H9 (cell line): ENCODE measurements at places on chromosomes 2 and 18. TPM values are rescaled to one million over a fixed set of nuclear protein-coding genes. Genes with fewer than 3 reads are reported as not detected.

- DNase-seq: no peak
- no peak overlapping the region for H3K4me3 ChIP-seq
- H3K4me1 ChIP-seq: 0 out of 2 replicates have a peak, but pooled peaks cover 2% of the 10 kb centered on the region
- peaks cover 2% of the 10 kb centered on the region; the same call in 1 of the 2 replicates for H3K36me3 ChIP-seq
These were observed 85.2 kb upstream of the SPATS2L start for GRCh38 chr2:200221055-200221955.

DNA sequence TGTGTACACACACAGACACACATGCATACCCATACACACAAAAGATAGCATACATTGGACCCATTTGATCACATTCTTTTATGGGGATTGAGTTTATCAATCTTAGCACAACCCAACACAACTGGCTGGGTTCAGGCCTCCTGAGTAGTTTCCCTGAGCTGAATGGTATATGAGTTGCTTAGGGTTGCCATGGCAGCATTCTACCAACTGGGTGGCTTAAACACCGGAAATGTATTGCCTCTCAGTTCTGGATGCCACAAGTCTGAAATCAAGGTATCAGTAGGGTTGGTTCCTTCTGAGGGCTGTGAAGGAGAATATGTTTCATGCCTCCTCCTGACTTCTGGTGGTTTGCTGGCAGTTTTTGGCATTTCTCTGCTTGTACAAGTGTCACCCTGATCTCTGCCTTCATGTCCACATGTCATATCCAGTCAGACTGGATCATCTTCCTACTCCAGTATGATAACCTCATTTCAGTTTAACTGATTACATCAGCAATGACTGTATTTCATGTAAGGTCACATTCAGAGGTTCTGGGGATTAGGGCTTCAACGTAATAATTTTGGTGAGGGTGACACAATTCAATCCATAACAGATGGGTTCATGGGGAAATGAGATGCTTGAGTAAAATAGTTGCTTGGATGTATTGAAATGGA lies 212.7 kb downstream of the KCNE4 start:
- no peaks in the 10 kb centered on the region for H3K27me3 ChIP-seq
- H3K36me3 ChIP-seq: no peaks in the 10 kb centered on the region
- no peaks in the 10 kb centered on the region for H3K4me1 ChIP-seq
- no peak for DNase-seq
- no peak overlapping the region for H3K4me3 ChIP-seq
- H3K27ac ChIP-seq: no peak overlapping the region

CDK5R2 gene
- 0.11 and 0.26 TPM in 2 replicates for total RNA-seq

GRCh38 chr18:52679354-52679753 lies 339.4 kb downstream of the DCC start:
- H3K27me3 ChIP-seq: no peaks in the 10 kb centered on the region
- no peak overlapping the region for H3K4me3 ChIP-seq
- no peaks in the 10 kb centered on the region for H3K36me3 ChIP-seq
- H3K27ac ChIP-seq: no peak overlapping the region
- no peaks in the 10 kb centered on the region; the same call in 1 of the 2 replicates for H3K4me1 ChIP-seq
- DNase-seq: no peak

GRCh38 chr2:27083410-27084296 lies 2.9 kb upstream of the KHK start:
- no peaks in the 10 kb centered on the region for H3K36me3 ChIP-seq
- no peaks in the 10 kb centered on the region for H3K4me1 ChIP-seq
- H3K4me3 ChIP-seq: no peak overlapping the region; the same call in 1 of the 3 replicates

DNA sequence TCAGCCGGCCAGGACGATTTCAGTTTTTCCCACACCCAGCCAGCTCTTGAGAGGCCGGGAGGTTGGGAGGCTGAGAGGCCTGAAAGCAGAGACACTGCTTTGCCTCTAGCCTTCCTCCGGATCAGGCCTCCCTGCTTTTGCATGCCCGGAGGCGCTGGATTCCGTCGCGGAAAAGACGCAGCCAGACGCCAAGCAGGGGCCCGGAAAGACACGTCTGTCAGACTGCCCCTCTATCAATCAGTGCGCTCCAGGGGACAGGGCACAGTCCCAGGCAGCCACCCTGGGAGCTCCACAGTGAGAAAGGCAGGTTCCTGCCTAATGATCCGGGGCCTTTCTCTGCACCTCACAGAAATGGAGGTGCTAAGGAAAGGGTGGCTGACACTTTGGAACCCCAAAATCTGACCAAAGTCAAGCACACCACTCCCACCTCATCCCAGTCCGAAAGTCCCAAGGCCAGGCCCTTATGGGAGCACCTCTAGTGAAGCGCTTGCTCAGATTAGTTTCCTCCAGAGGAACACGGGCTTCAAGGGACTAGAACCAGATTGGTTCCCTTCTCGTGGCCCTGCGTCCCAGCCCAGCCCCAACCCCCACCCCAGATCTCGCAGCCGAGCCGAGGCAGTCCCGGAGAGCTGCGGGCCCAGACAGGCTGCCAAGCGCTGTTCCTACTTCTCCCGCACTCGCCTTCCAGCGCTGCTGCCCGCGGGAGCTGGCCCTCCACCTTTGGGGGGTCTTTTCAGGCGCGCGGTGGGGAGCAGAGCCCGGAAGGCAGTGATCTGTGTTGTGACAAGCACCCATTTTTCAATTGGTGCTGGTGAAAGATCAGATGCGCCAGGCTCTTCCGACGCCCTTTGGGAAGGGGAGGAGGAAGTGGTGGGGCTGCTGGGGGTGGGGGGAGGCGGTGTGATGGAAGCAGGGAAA lies 5.0 kb downstream of the DLX1 start:
- H3K4me3 ChIP-seq: no peak overlapping the region
- peaks cover 2% of the 10 kb centered on the region; the same call in 1 of the 2 replicates for H3K4me1 ChIP-seq
- no peaks in the 10 kb centered on the region for H3K36me3 ChIP-seq
- peak; percentile 77 for DNase-seq

- peaks cover 19% of the 10 kb centered on the region for H3K36me3 ChIP-seq
- no peak overlapping the region for H3K4me3 ChIP-seq
- no peak overlapping the region for H3K27ac ChIP-seq
- no peaks in the 10 kb centered on the region for H3K4me1 ChIP-seq
These were observed 58.8 kb downstream of the CCDC195 start for GRCh38 chr2:224657349-224657748.

DNA sequence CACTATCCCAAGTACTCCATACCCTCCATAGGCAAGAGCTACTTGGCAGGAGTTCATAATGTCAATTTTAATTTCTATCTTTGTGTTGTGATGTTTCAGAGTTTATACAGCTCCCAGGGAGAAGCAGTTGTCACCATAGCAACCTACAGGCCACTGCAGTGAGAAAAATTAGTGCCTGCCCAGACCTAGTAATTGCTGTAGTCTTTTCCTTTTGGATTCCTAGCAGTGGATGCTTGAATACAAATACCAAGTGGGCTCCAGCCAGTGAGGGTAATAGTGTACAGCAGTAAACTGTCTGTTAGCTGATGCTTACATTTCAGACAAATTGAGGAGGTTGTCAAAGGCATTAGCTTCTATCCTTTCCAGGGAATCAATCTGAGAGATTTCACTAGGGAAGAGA lies 26.7 kb downstream of the LHCGR start:
- no peak overlapping the region for H3K27ac ChIP-seq
- no peak for DNase-seq
- peaks cover 6% of the 10 kb centered on the region; the same call in 1 of the 2 replicates for H3K4me1 ChIP-seq
- H3K4me3 ChIP-seq: no peak overlapping the region
- H3K27me3 ChIP-seq: no peaks in the 10 kb centered on the region
- H3K36me3 ChIP-seq: no peaks in the 10 kb centered on the region

DNA sequence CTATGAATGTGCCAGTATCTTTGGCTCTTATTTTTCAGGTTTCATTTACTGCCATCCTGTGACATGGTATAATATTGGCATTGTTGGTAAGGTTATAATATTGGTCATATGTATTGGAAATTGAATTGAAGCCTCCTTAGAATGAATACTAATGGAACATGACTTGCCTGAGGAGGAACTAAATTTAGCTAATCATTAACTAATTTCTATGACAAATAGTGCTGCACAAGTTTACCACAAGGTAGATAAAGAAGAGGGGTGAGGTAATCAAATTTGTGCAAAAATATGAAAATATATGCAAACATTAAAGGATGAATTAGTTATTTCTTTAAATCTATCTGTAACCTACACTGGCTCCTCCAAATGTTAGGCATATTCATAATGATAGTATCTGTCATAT lies 43.2 kb upstream of the ORC2 start:
- no peak overlapping the region for H3K4me3 ChIP-seq
- H3K27me3 ChIP-seq: no peaks in the 10 kb centered on the region
- H3K36me3 ChIP-seq: no peaks in the 10 kb centered on the region; the same call in 2 of the 3 replicates
- H3K27ac ChIP-seq: no peak overlapping the region
- no peak for DNase-seq
- H3K4me1 ChIP-seq: no peaks in the 10 kb centered on the region

GNAL gene
- total RNA-seq: 23.8 and 24.0 TPM in 2 replicates

RAX gene
- 0.37 TPM in 1 of 2 replicates, not detected in the other for total RNA-seq

HAT1 gene
- total RNA-seq: 73.0 and 75.0 TPM in 2 replicates

DNA sequence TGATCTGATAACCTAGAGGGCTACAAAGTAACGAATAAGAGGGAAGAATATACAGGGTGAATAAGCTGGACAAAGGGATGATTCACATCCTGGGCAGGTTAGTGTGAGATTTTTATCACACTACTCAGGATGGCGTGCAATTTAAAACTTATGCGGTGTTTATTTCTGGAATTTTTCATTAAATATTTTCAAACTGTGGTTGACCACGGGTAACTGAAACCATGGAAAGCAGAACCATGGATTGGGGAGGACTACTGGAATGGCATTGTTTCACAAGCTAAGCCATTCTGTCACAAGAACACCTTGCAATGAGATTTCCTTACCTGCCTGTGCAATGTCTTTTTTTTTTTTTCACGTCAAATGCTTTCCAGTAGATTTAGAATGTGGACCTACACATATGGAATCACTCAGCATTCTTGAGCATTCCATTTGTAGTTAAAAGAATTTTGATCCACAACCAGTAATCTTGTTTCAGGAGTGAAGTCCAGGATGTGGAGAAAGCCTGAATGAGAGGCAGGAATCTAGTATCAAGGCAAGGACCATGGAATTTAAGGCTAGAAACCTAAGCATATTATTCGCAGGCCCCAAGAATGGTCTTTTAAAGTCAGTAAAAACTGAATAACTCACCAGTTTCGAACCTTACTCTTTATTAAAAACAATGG lies 8.0 kb upstream of the CDK15 start:
- H3K36me3 ChIP-seq: peaks cover 9% of the 10 kb centered on the region
- no peak for DNase-seq
- H3K27ac ChIP-seq: no peak overlapping the region
- no peaks in the 10 kb centered on the region for H3K27me3 ChIP-seq

DPY30 gene
- 148 and 149 TPM in 2 replicates for total RNA-seq

SCN2A gene
- total RNA-seq: 0.24 and 0.46 TPM in 2 replicates

DNA sequence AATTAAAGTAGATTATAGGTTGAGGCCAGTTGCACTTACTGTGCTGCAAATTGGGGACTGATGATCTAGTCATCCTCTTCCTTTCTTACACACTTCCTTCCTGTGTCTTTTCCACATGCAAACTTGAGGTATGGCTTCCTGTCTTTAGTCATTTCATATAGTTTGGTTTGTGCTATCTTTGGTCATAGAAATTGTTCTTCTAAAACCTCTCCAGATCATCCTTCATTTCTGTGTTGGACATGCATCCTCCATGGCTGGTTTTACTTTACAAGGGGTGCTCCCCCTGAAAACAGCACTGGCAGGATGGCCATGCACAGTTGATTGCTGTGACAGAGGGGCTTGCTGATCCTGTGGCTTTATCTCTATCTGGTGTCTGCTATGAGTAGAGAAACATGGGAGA lies 36.5 kb downstream of the MGAT5 start:
- H3K36me3 ChIP-seq: no peaks in the 10 kb centered on the region
- H3K27ac ChIP-seq: no peak overlapping the region
- no peak for DNase-seq
- H3K27me3 ChIP-seq: no peaks in the 10 kb centered on the region
- peaks cover 5% of the 10 kb centered on the region for H3K4me1 ChIP-seq
- no peak overlapping the region for H3K4me3 ChIP-seq

DNA sequence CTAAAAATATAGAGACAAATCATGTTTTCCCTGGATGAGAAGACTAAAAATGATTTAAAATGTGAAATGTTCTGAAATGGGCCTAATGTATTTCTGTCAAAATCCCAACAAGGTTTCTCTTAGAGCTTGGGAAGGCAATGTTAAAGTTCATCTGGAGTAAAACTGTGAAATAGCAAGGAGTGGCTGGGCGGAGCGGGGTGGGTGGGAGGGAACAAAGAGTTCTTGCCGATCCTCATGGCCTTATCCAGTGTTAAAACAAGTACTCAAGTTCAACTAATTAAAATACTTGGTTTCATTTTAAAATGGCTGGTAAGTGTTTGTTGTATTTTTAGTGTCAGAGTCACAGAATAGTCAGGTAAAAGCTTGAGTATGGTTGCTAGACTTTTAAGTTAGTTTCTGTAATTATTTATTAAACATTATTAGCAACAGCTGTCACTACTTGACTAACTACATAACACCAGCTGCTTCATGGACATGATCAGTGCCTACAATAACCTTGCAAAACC lies 87.3 kb downstream of the RTN4 start:
- DNase-seq: no peak
- no peaks in the 10 kb centered on the region for H3K27me3 ChIP-seq
- peaks cover 2% of the 10 kb centered on the region; the same call in 1 of the 2 replicates for H3K4me1 ChIP-seq
- no peak overlapping the region for H3K4me3 ChIP-seq
- no peak overlapping the region for H3K27ac ChIP-seq

AQP12B gene
- total RNA-seq: not detected in 2 replicates
